ENCODE measurements at places on chromosomes 5 and 9. TPM values are rescaled to one million over a fixed set of nuclear protein-coding genes. Genes with fewer than 3 reads are reported as not detected.

DNA sequence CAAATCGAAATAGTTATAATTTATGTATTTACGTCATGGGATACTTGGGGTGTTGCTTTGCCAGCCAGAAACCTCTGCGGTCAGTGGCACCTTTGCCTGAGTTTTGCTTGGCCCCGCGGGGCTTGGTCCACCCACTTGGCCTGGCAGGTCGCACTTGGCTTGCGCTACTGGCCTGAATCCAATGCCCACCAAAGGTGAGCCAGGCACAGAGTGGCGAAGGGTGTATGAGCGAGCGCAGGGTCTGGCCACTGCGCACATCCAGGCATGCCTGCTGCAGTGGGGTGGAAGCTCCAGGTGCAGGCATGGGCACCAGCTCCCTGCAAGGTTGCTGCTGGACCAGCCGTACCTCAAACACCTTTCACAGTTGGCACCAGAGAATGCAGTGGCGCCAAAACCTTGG, 714.6 kb downstream of the CDH9 start:
- H3K27me3 ChIP-seq = no peaks in the 10 kb centered on the region
- no peak overlapping the region for H3K27ac ChIP-seq
- no peaks in the 10 kb centered on the region for H3K36me3 ChIP-seq
- H3K4me1 ChIP-seq = no peaks in the 10 kb centered on the region
- no peak for DNase-seq

- no peak overlapping the region for H3K4me3 ChIP-seq
- no peaks in the 10 kb centered on the region for H3K4me1 ChIP-seq
- no peaks in the 10 kb centered on the region for H3K36me3 ChIP-seq
- no peaks in the 10 kb centered on the region for H3K27me3 ChIP-seq
- no peak for DNase-seq
Observed at GRCh38 chr9:130409246-130409645, 35.5 kb upstream of the ASS1 start.

- no peak overlapping the region for H3K4me3 ChIP-seq
- DNase-seq = no peak
- no peak overlapping the region for H3K27ac ChIP-seq
Observed at GRCh38 chr9:1647776-1648175, 367.4 kb upstream of the SMARCA2 start.

- H3K27me3 ChIP-seq = no peaks in the 10 kb centered on the region
- H3K36me3 ChIP-seq = no peaks in the 10 kb centered on the region
- DNase-seq = no peak
- H3K27ac ChIP-seq = no peak overlapping the region
Observed at GRCh38 chr5:135426102-135427082, 20.8 kb downstream of the DCANP1 start.

DNA sequence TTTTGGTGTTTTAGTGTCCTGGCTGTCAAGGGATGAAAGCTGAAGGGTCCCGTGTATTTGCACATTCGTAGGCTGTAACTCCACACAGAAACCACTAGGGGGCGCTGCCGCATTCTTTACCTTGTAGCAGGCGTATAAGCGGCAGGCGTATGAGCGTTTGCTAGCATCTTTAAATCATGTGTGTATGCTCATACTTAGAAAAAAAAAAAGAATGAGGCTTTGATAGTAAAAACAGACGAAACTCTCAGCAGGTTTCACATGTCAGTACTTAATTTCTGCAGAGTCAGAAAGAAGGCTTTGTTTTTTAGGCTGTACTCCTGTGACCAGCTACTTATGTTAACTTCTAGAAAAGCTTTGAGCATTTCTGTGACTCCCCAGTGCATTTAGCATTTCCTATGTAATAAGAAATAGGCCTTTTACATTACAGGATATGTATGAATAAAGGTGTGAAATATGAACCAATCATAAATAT, 218.8 kb upstream of the ADAMTSL1 start:
- no peak overlapping the region for H3K27ac ChIP-seq
- no peaks in the 10 kb centered on the region for H3K36me3 ChIP-seq

- H3K4me1 ChIP-seq = no peaks in the 10 kb centered on the region
- no peaks in the 10 kb centered on the region for H3K36me3 ChIP-seq
- H3K27me3 ChIP-seq = no peaks in the 10 kb centered on the region
Observed at GRCh38 chr5:61995486-61995885, 310.5 kb upstream of the KIF2A start.

DNA sequence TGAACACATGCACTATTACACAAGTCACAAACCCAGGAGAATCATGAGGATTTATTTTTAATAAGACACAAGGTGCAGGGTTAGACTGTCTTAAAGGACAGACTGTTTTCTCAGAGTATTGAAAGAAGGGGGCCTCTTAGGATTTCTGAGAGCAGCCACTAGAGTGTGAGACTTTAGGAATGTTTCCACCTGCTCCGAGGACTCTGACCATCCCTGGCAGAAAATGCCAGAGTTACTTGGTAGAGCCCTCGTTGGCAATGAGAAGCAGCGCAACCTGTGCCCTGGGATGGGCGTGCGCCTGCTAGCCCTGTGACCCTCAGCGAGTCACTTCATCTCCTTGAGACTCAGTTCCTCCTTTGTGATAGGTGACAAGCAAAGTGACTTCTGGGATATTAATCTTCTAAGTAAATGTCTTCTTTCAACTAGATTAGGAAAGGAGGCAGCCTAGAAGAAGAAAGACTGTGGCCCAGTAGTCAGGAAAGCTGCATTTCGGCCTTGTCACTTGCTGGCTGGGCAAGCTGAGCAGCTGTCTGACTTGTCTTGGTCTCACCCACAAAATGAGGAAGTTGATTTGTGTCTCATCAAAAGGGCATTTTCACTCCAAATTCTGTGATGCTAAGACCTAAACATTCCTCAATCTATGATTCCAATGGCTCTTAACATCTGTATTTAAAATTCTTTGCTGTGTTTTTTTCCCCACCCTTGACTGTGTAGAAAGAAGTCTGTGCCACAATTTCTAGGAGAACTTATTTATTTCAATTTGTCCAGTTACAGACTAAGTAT, 60.5 kb downstream of the PTCD2 start:
- no peak overlapping the region for H3K27ac ChIP-seq
- no peaks in the 10 kb centered on the region for H3K36me3 ChIP-seq
- no peaks in the 10 kb centered on the region for H3K27me3 ChIP-seq
- no peak overlapping the region for H3K4me3 ChIP-seq

- no peaks in the 10 kb centered on the region for H3K4me1 ChIP-seq
- H3K27ac ChIP-seq = no peak overlapping the region
- no peaks in the 10 kb centered on the region for H3K36me3 ChIP-seq
- H3K4me3 ChIP-seq = no peak overlapping the region
- DNase-seq = no peak
Observed at GRCh38 chr9:137705443-137705863, 86.6 kb downstream of the EHMT1 start.

DNA sequence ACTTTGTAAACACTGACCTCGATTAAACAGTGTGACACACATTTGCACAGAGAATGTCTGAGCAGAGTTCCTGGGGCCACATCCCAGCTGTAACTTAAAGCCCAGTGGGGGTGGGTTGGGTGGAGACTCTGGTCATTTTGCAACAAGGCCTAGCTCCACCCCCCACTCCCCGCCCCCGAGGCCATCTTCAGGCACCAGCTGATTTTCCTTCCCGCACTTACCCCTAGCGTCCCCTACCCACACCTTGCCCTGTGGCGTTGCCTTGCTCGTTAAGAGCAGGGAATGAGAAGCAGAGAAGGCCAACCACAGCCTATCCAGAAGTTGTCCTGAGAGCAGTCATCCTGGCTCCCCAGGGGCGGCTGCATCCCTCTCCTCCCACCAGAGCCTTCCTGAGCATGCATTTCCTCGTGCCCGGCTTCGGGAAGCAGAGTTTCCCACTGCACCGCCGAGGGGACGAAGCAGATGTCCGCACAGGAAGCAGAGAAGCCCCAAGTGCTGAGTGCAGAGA, 101.7 kb upstream of the SARDH start:
- no peak overlapping the region for H3K4me3 ChIP-seq
- H3K36me3 ChIP-seq = no peaks in the 10 kb centered on the region
- no peaks in the 10 kb centered on the region for H3K27me3 ChIP-seq
- H3K27ac ChIP-seq = peak overlapping the region; percentile 62

DNA sequence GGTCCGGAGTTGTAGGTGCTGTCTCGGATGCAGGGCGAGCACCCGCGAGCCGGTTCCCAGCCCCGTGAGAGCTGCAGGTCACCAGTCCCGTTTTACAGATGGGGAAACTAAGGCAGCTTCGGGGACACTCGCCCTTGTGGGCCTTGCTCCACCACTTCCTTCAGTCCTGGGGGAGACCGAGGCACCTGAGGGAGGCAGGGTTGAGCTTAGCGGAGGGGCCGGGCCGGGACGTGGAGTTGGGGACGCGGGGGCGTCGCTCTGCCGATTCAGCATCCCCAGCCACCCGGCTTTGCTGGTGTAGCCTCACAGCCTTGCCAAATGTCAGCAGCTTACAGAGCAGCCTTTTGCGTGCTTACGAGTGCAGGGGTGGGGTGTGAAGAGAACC, 530 bp downstream of the BBLN start:
- no peak overlapping the region for H3K27ac ChIP-seq
- no peak for DNase-seq
- peaks cover 7% of the 10 kb centered on the region for H3K4me1 ChIP-seq

GRCh38 chr5:173823721-173824567, 64.2 kb upstream of the CPEB4 start:
- DNase-seq = no peak
- peaks cover 39% of the 10 kb centered on the region for H3K4me1 ChIP-seq
- no peak overlapping the region for H3K4me3 ChIP-seq
- H3K27me3 ChIP-seq = no peaks in the 10 kb centered on the region

DNA sequence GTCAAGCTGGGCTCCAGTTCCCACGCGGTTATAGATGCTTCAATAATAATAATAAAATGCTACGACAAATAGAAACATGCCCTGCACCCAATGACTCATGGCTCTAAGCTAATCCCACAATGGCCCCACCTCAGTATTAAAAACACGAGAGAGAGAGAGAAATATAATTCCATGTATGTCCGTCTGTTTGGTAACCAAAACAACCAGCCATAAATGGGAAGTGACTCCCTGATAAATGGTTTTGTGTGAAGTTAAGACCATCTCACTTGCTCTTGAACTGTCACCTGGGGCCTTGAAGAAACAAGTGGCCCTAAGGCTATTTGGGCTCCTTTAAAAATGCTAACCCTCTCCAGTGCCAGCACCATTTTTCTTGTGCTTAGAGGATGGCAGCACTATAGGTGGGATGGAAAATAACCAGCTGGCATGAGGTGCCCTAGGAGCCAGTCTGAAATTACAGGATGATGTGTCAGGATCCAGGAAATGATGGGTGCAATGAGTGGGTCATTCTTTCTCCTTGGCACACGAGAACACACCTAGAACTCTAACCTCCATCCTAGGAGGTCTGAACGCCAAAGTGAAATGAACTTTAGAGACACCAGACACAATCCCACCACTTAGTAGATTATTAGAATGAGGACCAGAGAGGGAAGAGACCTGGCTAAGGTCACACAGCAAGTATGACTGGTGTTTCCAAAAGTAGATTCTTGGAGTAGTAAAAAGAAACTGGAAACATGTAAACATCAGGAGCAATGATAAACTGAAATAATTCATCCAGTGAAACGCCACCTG, 35.7 kb upstream of the ADRB2 start:
- H3K27me3 ChIP-seq = no peaks in the 10 kb centered on the region
- no peaks in the 10 kb centered on the region for H3K36me3 ChIP-seq
- H3K4me3 ChIP-seq = no peak overlapping the region

GRCh38 chr5:54090495-54091120, 219.8 kb downstream of the ARL15 start:
- DNase-seq = no peak
- no peak overlapping the region for H3K4me3 ChIP-seq

- H3K27ac ChIP-seq = no peak overlapping the region
- no peaks in the 10 kb centered on the region for H3K36me3 ChIP-seq
- peaks cover 3% of the 10 kb centered on the region for H3K4me1 ChIP-seq
Observed at GRCh38 chr5:75711151-75711550, 6.1 kb downstream of the POC5 start.

- no peaks in the 10 kb centered on the region for H3K4me1 ChIP-seq
- H3K27me3 ChIP-seq = no peaks in the 10 kb centered on the region
- no peak overlapping the region for H3K4me3 ChIP-seq
- no peak overlapping the region for H3K27ac ChIP-seq
- no peak for DNase-seq
Observed at GRCh38 chr9:134723037-134723436, 81.4 kb downstream of the COL5A1 start.

DNA sequence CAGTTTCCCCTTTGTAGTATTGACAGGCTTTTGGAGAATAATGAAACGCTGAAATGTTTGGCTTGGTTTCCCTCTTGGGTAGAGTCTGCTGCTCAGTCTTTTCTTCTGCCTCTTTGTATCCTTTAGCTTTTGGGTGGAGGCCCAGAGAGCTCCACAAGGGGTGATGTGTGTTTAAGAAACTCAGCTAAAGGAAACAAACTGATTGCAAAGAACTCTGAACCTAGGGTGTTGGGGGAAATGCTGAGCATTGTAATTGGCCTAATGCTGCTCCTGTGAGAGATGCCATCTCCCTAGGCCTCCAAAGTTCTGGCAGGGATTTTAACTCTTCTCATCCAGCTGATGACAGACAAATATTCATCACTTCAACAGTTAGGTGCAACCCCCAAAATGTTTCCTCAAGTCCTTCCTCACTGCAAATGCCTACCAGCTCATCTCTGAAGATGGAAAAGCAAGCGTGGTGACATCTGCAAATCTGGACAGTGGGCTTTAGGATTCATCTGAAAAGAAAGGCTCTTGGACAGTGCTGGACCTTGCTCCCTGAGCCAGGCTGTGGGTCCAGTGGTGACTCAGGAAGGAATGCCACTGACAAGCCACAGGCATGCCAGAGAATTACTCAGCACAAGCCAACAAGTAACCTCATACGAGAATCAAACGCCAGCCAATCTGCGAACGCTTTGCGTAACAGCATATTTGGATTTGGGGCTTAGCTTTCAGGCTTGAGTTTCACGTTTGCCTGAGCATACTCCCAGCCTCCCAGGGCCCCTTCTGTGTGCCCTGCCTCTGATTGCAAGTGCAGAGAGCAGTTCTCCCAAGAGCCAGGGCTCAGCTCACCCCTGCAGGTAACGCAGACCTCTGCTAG, 30.5 kb upstream of the ZSWIM6 start:
- DNase-seq = no peak
- no peak overlapping the region for H3K27ac ChIP-seq
- no peaks in the 10 kb centered on the region for H3K4me1 ChIP-seq
- no peaks in the 10 kb centered on the region for H3K36me3 ChIP-seq

GRCh38 chr5:65730910-65731309, 8.9 kb downstream of the NLN start:
- H3K27ac ChIP-seq = no peak overlapping the region
- H3K4me1 ChIP-seq = no peaks in the 10 kb centered on the region
- H3K36me3 ChIP-seq = no peaks in the 10 kb centered on the region
- no peaks in the 10 kb centered on the region for H3K27me3 ChIP-seq

DNA sequence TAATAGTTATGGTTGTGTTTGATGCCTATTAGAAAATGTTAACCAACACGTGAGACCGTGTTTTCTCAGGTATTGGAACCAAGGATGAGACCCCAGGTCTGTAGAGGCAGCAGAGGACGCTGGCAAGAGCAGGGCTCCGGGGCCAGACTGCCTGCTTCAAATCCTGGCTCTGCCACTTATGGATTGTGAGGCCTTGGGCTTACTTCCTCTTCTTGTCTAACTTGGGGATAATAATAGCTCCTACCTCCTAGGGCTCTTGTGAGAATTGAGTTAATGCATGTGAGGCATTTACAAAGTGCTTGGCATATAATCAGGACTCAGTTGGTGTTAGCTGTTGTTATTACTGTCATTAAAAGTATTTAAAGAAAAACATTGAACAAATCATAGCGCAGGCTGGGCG, 85.5 kb upstream of the PITX1 start:
- H3K4me1 ChIP-seq = no peaks in the 10 kb centered on the region
- no peaks in the 10 kb centered on the region for H3K36me3 ChIP-seq
- H3K4me3 ChIP-seq = no peak overlapping the region
- H3K27ac ChIP-seq = no peak overlapping the region
- no peak for DNase-seq

MEIKIN gene
- not detected for polyA plus RNA-seq

DMRT3 gene
- polyA plus RNA-seq = not detected

ORM2 gene
- polyA plus RNA-seq = 5,754 TPM

C9orf43 gene
- 0.23 TPM for polyA plus RNA-seq

HAVCR2 gene
- 1.4 TPM for polyA plus RNA-seq

NR6A1 gene
- polyA plus RNA-seq = 1.3 TPM

OMD gene
- polyA plus RNA-seq = 0.28 TPM

CDKN2A gene
- polyA plus RNA-seq = 0.76 TPM

MCC gene
- 9.4 TPM for polyA plus RNA-seq
